ENCODE measurements at places on chromosomes 16 and 17.

GRCh38 chr17:61503961-61504360, 51.7 kb downstream of the TBX4 start:
- DNase-seq: no peak

GRCh38 chr17:2222901-2223616, 80.5 kb downstream of the SMG6 start:
- DNase-seq: no peak

- DNase-seq: no peak
These were observed 52.5 kb downstream of the NKD1 start for GRCh38 chr16:50600582-50601283.

- DNase-seq: no peak
These were observed 97.2 kb upstream of the GSE1 start for GRCh38 chr16:85515830-85516397.

GRCh38 chr16:9003322-9003721, 39.6 kb upstream of the USP7 start:
- DNase-seq: no peak

- DNase-seq: peak; percentile 16
These were observed 55.6 kb downstream of the BAIAP2 start for GRCh38 chr17:81090361-81091136.

GRCh38 chr17:75472119-75472518, 15.7 kb downstream of the TMEM94 start:
- no peak for DNase-seq

- no peak for DNase-seq
These were observed 120.9 kb upstream of the SMURF2 start for GRCh38 chr17:64783031-64783461.

DNA sequence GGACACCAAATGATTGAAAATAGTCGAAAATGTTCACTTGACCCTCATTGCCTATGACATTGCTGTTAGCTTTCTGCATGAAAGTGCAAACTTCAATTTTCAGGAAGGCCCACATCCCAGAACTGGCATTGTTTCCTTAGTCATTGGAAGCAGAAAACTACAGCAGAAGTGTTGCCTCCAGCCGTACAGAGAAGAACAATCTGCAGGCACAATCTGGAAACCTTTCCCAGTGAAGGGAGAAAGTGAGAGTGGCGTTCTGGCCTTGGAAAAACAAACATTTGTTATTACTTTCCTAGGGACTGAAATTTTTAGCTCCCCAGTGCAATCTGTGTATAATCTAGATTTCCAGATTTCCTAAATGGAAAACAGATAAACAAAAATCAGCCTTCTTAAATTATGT, 529.5 kb upstream of the RBFOX1 start:
- no peak for DNase-seq

DNA sequence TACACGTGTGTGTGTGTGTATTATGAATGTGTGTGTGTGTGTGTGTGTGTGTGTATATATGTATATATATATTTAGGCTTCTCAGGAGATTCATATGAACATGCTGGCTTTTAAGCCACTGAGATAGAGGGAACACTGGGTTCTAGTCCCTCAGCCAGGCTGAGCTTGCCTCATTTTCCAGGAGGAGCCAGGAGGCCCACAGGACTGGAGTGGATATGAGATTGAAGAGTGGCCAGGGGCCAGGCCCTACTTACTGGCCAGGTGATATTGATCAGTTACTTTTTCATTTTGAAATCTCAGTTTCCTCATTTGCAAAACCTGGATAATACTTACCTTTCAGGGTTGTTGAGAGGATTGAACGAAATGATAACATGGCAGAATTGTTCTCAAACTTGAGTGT, 5.8 kb downstream of the PCTP start:
- no peak for DNase-seq

GRCh38 chr17:58285422-58285810, 4.7 kb upstream of the MPO start:
- no peak for DNase-seq

- DNase-seq: no peak
These were observed 29.2 kb downstream of the GNA13 start for GRCh38 chr17:65027305-65027704.

- DNase-seq: no peak
These were observed 528.4 kb upstream of the SOX9 start for GRCh38 chr17:71592431-71592830.

DNA sequence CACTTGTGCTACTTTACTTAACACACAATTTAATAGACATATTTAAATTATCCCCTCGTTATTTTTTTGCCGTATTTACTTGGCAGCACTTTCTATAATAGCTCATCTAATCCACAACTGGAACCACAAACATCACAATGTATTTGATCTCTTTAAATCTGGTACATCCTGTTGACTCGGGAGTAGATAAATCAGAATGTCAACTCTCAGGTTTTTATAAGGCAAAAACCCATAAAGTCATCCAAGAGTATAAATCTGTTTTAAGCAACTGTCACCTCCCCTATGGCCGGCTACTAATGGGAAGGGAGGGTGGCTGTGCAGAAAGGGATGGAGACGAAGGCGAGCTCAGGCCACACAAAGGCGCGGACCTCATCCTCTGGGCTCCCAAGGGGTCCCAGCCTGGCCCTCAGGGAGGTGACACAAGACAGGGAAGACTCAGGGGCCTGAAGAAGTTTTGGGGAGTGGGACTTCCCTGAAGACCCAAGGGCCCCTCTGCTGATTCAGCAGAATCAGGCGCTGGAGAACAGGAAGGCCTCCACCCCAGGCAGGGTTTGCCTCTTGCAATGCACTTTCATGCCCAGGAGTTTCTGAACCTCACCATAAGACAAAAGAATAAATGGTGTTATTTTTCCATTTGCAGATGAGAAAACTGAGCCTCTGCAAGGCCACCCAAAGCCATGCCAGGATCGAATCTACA, 122.5 kb downstream of the ZNF423 start:
- DNase-seq: no peak

DNA sequence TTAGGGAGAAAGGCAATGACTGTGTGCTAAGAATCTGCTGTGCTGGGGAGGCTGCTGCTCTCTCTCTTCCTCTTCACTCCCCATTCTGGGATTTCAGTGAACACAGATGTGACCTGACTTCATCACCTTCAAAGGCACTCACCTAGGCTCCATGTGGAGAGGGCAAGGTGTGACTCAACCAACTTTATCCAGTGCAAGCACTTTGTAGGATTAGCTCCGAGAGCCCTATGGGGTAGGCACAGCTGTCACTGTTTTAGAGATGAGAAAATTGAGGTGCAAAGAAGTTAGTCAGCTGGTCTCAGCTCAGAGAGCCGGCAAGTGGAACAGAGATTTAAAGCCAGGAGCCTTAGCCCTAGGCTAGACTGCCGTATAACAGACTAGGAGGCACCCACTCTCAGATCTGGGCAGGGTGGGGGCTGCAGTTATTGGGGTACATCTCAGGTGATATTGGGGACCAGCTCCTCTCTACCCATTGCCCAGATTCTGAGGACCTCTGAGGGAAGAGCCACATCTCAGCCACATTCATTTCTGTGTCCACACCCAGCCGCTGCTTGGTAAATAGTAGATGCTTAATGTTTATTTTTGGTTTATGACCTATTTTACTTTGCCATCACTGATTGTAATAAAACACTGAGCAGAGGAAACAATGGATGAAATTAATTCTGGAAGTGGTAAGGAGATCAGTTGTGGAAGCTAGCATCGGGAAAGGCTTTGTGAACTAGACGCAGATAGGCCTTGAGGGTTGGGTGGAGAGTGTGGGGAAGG, 138.8 kb downstream of the CCDC182 start:
- DNase-seq: no peak

DNA sequence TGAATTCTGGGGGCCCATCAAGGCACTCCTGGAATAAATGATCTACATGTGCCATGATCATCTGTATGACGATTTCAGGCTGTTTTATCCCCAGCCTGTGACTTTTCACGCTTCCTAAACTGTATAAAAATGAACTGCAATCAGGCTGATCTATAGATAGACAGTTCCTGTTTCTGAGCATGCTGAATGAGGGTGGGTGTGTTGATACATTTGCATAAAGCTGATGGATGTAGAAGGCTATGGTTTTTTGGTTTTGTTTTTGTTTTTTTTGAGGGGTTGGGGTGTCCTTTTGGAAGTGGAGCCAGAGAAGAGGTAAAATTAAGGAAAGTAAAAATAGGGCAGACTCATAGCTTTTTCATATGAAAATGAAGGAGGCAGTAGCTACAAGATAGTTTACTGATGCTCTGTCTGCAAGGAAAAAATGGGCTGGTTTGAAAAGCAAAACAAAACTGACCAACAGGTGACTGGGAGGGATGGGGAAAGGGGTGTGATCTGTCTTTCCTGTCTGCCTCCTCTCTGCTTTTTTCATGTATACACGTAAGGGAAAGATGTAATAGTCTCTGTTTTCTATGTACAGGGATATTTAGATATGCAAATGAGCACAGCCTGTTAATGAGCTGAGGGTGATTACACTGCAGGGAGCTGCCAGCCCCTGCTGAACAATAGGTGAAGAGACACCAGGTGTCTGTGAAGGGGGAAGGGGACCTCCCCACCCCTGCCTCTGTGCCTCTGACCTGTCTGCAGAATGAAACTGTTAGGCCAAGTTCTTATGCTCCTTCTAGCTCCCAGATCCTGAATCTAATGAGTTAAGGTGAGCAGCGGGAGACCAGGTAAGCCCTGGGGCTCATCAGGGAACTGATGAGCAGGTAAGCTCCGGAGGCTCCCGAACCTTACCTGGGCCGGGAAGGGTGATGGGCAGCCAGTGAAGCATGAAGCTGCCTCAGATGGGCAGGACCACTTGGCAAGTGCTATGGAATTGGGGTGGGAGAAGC, 46.6 kb upstream of the LYRM9 start:
- DNase-seq: no peak

- DNase-seq: no peak
These were observed 1.5 kb upstream of the GSE1 start for GRCh38 chr16:85611444-85612190.

- no peak for DNase-seq
These were observed 12.6 kb downstream of the HID1 start for GRCh38 chr17:74959826-74960515.

- DNase-seq: no peak
These were observed 5.7 kb upstream of the SDR42E1 start for GRCh38 chr16:82016964-82017363.

GRCh38 chr16:67169642-67170167, 633 bp upstream of the NOL3 start:
- no peak for DNase-seq

DNA sequence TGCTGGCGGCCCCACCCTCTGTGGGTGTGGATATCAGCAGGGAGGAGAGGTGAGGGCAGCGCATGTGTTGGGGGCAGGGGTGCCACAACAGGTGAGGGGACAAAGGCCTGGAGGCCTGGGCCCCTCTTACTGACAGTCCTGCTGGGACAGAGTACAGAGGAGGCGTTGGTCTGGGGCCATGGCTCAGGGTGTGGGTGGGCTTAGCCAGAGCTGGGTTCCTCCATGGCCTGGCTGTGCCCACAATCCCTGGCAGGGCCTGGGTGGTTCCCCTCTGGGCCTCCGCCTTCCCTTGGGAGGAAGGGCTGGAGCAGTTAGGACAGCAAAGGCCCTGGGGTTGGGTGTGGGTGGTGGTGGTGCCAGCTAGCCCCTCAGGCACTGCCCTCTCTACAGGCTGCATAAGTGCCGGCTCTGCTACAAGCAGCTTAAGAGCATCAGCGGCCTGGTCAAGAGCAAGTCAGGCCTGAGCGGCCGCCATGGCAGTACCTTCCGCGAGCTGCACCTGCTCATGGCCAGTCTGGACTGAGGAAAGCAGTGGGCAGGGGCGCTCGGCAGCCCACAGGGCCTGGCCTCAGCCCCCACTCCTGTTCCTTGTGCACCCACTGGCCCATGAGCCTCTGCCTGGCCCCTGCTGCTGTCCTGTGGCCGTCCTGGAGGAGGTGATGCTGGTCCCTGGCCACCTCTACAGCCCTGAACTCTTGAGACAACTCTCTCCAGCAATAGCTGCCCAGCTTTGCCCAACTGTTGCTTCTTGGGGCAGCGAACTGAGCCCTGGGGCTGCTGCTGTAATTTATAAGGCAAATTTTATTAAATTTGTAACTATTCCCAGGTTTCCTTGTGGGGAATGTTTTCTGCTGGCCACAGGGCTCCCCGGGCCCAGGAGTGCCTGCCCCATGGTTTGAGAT, 21.1 kb downstream of the KATNB1 start:
- DNase-seq: no peak

DNA sequence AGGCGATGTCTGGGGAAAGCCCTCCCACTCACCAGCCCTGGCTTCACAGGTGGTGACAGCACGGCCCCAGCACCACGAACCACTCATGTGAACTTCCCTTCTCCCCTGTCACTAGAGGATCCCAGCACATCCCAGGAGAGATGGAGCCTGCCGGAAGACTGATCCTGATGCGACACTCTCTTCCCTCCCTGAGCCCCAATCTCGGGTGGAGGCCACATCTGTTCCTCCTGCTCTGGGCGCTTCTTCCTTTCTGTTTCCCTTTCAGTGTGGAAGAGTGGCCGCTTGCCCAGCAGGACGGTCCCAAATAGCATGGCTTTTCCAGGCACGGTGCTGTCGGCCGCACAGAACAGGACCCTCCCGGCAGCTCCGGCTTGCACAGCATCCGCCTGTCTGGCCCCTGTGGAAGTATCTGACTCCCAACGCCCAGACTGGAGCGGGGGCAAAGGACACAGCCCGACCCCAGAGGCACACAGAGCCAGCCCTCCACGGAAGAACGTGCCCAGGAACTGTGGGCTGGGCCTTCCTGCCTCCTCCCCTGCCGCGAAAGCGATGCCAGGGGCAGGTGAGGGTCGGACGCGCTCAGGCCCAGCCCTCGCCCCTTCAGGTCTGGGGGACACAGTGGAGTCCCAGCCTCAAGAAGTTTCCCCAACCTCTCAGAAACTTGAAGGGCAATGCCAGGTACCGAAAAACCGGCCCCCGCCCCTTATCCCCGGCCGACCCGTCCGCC, 37.6 kb downstream of the CBFA2T3 start:
- no peak for DNase-seq

Measured in stimulated activated CD4-positive, alpha-beta T cell treated with anti-CD3 and anti-CD28 coated beads, Interleukin-1b, Interleukin-23, amount 100 ng/mL, for 24 hours (primary cell).